ENCODE measurements at places on chromosomes 7 and 10. TPM values are rescaled to one million over a fixed set of nuclear protein-coding genes. Genes with fewer than 3 reads are reported as not detected.

GRCh38 chr10:80392250-80392649, 16.1 kb upstream of the PRXL2A start:
- DNase-seq = no peak

DNA sequence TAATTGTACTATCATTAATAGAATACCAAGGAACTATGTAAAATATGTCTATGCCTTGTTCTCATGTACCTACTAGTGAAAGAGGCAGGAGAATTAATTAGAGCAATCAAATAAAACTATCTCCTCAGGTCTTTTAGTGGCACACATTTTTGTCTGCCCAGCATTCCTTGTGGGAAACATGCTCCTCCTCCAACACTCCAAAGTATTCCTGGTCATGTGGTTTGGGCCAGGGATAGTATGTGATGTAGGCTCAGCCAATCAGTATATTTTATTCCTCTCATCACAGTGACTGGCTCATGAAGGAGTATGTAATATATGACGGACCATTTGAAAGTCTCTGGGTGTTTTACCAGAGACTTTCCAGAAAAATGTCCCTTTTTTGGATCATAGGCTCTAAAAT, 16.7 kb upstream of the SYPL1 start:
- no peak for DNase-seq

- no peak for DNase-seq
Measured at GRCh38 chr7:49596701-49597491, 176.5 kb upstream of the VWC2 start.

The TMEM139 gene
- total RNA-seq = 0.77 TPM

All from T-helper 17 cell (primary cell).